ENCODE measurements at places on chromosomes 3 and 15.

DNA sequence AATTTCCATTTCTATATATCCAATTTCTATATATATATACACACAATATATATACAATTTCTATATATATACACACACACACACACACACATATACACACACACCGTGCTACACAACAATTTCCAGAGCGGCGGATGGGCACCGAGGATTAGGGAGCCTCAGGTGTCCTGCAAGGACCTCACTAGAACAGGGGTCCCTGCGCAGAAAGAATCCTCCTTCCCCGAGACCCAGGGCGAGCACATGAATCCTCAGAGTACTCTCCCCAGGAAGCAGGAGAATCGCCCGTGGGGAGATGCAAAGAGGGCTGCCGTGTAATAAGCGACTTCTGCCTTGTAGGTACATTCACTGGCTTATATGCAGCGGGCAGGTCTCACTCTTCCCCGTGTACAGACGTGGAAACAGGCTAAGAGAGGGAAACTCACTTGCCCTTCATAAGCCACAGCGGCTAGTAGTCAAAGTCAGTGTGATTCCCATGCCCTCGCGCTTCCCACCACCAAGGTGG is 467 bp downstream of the PIF1 start:
- DNase-seq: no peak

- no peak for DNase-seq
Measured at GRCh38 chr15:96311256-96311955, 19.1 kb upstream of the NR2F2 start.

DNA sequence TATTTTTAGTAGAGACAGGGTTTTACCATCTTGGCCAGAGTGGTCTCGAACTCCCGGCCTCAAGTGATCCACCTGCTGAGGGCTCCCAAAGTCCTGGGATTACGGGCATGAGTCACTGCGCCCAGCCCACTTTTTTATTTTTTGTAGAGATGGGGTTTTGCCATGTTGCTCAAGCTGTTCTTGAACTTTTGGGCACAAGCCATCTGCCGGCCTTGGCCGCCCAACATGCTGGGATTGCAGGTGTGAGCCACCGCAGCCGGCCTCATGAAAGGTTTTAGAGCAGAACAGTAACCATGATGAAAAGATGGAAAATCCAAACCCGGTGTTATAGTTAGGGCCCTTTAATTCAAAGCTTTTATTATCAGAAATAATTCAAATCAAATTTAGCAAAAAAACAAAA is 15.6 kb upstream of the MB21D2 start:
- DNase-seq: no peak

GRCh38 chr3:69357196-69357595 is 28.7 kb downstream of the FRMD4B start:
- no peak for DNase-seq

- no peak for DNase-seq
Measured at GRCh38 chr3:9345041-9345440, 17.8 kb upstream of the THUMPD3 start.

- DNase-seq: no peak
Measured at GRCh38 chr3:98608029-98608428, 14.6 kb upstream of the CPOX start.

- DNase-seq: no peak
Measured at GRCh38 chr3:147945968-147946519, 536.9 kb downstream of the ZIC1 start.

GRCh38 chr3:119508172-119508845 is 10.0 kb downstream of the TIMMDC1 start:
- DNase-seq: no peak

DNA sequence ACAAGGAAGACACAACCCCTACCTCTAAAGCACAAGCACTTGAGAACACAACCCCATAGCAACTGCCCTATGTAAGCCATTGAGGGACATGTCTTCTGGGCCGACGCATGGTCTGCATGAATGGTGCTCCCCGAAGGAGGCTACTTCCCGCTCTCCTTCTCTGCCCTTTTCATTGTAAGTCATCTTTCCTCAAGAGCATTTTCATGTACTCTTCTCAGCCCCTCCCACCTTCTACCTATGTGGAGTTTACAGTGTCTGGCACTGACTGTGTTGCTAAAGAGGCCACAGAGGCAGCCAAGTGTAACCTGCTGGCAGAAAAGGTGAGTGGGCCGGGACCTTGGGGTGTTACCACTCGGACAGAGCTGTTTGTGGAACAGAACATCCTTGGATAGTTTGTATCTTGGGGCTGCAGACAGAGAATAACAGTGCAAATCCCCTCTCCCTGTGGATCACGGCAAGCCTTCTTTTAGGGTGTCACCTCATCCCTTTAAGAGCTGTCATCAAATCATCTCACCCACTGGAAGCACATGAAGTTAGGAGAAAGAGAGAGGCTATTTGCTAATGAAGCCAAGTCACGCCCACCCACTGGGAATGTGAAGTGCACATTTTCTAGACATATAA is 5.6 kb downstream of the AHSG start:
- DNase-seq: no peak

DNA sequence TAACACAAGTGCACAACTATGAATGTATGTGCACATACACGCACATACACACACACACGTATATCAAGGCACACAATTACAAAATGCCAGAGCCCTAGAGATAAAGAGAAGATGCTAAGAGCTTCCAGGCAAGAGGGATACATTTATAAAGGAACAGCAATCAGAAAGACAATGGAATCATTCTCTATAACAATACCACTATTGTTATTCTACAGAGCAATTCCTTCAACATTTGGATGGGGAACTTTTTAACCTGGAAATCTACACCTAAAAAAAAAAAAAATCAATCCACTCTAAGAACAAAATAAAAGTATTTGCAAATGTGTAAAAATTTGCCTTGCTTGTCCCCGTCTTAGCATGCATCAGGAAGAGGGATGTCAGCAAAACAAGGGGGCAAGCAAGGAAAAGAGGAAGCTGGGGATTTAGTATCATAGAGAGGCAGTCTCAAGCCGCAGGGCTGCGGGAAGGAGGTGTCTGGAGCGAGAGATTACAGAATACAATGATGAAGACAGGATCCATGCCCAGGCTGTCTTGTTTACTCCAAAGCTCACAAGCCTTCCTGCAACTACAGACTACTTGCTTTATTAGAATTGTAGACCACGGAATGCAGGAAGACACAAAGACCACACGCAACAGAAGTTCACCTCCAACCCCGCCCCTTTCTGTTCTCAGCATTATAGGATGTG is 220.2 kb downstream of the NTRK3 start:
- DNase-seq: no peak

- DNase-seq: no peak
Measured at GRCh38 chr3:123102826-123103225, 36.0 kb downstream of the PDIA5 start.

GRCh38 chr3:133211856-133212255 is 173.7 kb downstream of the TMEM108 start:
- no peak for DNase-seq

GRCh38 chr3:157129803-157130466 is 30.0 kb downstream of the CCNL1 start:
- DNase-seq: no peak

- DNase-seq: no peak
Measured at GRCh38 chr3:196660381-196661166, 21.1 kb downstream of the NRROS start.

- DNase-seq: no peak
Measured at GRCh38 chr3:172061724-172062184, 22.4 kb downstream of the FNDC3B start.

DNA sequence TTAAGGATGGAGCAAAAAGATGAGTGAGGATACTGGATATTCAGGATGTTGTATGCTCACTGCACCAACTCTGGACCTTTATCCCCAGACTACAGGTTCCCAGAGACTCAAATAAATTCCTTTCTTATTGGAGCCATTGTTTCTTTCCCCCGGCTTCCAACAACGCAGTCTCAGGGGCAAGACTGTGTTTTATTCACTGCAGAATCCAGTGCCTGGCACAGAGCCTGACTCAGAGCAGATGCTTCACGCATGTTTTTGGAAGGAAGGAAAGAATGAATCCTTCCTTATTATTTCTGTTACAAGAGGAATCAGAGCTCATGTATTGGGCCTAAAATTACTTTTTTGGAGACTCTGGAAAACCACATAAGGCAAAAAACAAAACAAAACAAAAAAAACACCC is 96.0 kb upstream of the VGLL4 start:
- DNase-seq: no peak

- DNase-seq: no peak
Measured at GRCh38 chr3:133487920-133488540, 85.5 kb upstream of the CDV3 start.

DNA sequence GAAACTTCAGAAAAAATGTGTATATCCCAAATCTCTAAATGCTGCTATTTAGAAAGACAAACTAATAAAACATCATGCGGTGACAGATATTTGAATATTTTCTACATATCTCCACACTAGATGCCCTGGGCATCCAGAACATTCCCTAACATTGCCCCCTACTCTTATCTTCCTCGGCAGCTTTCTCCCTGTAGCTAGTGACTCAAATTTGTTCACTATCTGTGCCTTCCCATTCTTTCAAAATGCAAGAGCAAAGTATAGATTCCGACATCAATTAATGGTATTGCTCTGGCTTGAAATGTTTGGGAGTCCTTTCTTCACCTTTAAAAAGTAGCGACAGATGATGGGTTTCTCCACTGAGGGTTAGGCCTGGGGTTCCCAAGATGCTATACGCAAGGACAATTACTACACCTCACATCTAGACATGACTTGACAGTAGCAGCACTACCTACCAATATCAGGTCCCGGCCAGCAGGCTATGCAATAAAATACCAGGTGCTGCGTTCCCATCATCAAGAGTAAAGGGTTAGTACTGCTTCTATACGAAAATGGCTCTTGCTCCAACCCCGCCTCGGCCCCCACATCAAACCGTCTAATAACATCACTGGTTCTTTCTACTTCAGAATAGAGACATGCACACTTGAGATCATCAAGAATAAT is 631 bp downstream of the UBR1 start:
- peak; percentile 7 for DNase-seq

GRCh38 chr3:122615303-122615702 is 37.9 kb downstream of the PARP15 start:
- no peak for DNase-seq

DNA sequence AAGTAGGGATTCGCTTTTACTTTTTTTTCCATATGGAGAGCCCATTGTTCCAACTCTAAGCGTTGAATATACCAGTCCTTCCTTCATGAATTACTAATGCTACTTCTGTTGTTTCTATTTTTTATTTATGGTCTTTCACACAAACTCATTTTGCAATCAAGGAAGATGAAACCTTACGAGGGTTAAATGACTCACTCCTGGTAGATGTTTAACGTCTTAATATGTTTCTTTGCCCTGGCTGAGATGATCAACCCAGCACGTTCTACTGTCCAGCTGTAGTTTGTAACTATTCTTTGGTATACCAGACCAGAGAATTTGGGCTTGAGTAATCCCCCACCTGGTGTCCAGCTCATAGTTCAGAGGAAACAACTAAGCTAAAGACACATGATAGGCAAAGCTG is 23.1 kb downstream of the CDCP1 start:
- DNase-seq: no peak

GRCh38 chr3:94071713-94072284 is 8.9 kb downstream of the NSUN3 start:
- DNase-seq: no peak

DNA sequence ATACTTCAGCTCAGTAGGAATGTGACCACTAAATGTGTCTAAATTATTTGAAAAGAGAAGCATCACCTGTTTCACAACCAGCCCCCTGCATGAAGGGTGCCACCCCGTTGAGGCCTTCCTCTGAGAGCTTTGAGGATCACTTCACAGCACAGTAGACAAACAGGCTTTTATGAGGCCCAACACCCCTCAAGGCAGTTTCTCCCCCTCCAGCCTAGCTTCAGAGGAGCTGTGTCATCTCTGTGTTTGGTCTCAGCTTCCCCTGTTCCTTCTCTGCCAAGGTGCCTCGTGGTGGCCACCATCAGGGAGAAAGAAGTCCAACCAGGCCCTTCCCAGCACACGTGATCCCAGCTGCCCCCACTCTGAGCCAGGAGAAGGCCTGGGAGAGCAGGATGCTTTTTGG is 21.6 kb upstream of the DUSP7 start:
- no peak for DNase-seq

- DNase-seq: no peak
Measured at GRCh38 chr3:159030886-159031679, 229.2 kb downstream of the MFSD1 start.

- DNase-seq: peak; percentile 0
Measured at GRCh38 chr3:87145553-87145952, 81.6 kb upstream of the CHMP2B start.

DNA sequence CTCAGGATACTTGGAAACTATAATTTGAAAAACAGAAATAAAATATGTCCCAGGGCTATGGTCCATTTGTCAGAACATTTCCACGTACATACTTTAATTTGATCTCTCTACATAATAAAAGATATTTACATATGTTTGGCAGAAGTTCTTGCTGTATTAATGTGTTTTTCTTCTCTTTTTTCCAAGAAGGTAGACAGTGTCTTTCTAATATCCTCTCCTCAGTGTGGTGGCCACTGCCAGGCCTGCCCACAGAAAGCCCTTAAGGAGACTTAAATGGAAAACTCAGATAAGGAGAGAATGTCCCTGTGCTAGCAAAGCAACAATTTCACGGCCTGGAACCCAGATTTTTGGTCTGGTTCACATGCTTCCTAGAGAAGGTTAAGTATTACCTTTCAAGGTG is 76.5 kb upstream of the ARHGEF26 start:
- DNase-seq: no peak

- DNase-seq: no peak
Measured at GRCh38 chr3:72724070-72724469, 124.2 kb downstream of the SHQ1 start.

GRCh38 chr3:130935761-130936492 is 42.0 kb downstream of the ATP2C1 start:
- DNase-seq: no peak

DNA sequence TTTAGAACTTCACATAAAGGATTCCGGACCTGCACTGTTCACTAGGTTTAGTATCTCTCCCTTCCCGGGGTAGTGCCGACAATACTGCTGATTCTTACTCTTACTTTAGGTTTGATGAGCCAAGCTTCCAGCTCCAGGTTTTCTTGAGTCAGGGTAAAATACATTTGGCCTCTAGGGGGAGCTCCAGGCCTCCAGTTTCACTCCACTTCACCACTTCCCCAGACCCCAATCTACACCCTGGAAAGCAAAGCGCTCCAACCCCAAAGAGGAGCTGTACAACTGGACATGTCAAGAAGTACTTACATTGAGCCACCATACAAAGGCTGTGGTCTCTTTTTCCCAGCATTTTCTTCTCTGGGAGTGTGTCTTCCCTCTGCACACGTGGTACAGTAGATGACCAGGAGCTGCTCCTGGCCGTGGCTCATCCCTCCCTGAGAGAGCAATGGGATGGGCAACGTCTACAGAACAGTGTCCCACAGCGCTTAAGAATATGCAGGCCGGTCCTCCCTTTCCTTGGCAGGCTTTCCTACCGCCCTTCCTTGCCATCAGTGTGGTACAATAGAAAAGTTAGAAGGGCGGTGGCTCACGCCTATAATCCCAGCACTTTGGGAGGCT is 93.9 kb upstream of the CCDC80 start:
- DNase-seq: peak; percentile 63

Measured in stimulated activated CD4-positive, alpha-beta T cell treated with anti-CD3 and anti-CD28 coated beads, Interleukin-15, amount 100 ng/mL, for 48 hours (primary cell).